Liver (tissue), 10 donors: ENCODE measurements at places on chromosomes 1 and 21.

- DNase-seq = no peak
These were observed 38.4 kb downstream of the ACBD3 start for GRCh38 chr1:226148121-226148648.

GRCh38 chr1:194658090-194658439, 1471.7 kb upstream of the B3GALT2 start:
- DNase-seq = no peak

- DNase-seq = no peak
These were observed 18.6 kb downstream of the LRRC38 start for GRCh38 chr1:13495186-13495585.

DNA sequence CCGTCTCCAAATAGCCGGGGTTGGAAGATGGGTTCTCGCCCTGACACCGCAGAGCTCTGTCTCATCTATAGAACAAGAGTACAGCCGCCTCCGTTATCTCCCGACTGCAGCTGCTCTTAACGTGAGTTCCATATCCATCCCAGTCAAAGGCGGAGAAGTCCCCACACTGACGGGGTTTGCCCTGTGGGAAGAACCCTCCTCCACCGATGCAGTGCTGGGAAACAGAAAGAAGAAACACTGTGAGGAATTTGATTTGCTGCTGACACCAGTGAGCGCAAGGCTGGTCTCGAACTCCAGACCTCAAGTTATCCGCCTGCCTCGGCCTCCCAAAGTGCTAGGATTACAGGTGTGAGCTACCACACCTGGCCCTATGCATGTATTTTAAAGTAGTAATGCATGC, 9.5 kb downstream of the ITLN2 start:
- DNase-seq = peak; percentile 80

DNA sequence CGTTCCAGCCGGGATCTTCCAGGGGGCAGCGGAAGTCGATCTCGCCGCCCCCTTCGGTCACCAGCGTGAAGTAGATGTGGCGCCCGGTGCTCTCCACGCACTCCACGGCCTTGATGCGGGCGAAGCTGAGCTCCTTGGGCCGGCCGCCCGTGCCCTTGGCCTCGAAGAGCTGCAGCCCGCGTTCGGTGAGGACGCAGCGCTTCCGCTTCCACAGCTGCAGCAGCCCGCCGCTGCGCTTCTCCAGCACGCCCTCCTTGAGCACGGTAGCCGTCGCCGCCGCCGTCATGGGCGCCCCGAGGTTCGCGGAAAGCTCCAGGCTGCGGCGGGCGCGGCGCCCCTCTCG, 516 bp downstream of the PHLDA3 start:
- no peak for DNase-seq

DNA sequence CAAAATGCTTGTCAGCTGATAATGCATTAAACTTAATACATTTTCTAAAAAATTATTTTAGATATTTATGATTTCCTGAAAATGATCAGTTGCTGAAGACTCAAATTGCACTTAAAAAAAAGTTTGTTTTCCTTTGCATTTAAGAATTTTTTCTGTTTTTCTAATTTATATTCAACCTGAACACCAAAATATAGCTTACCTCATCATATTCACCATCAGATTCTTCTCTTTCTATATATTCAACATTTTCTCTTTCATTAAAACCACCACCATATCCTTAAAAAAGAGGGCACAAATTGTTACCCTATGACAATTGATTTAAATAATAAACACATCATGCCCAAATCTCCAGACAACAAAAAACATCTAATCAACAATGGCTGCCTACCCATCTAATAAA, 8.6 kb downstream of the ZRANB2 start:
- no peak for DNase-seq

DNA sequence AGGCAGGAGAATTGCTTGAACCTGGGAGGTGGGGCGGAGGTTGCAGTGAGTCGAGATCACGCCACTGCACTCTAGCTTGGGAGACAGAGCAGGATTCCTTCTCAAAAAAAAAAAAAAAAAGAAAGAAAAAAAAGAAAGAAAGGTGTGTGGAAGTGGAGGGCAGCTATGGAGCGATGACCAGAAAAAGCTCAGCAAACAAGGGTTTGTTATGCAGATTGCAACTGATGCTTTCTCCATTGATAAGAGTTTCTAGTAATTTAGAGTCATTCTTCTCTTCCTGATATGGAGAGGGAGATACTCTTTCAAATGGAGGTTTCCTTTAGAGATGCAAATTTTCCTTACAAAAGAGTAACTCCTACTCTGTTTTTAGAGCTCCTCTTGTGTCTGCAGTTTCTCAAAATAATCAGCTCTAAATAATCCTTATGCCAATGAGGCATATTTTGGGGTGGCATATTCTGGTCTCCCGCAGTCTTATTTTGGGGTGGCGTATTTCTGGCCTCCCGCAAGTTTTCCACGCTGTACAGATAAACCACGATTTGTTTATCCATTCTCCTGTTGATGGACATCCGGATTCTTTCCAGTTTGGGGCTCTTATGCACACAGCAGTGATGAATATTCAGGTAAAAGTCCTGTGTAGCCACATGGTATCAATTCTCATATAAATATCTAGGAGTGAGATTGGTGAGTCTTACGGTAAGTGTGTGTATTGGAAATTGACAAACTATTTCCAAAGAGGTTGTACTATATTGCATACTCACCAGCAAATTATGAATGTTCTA, 30.7 kb upstream of the RCC2 start:
- no peak for DNase-seq

DNA sequence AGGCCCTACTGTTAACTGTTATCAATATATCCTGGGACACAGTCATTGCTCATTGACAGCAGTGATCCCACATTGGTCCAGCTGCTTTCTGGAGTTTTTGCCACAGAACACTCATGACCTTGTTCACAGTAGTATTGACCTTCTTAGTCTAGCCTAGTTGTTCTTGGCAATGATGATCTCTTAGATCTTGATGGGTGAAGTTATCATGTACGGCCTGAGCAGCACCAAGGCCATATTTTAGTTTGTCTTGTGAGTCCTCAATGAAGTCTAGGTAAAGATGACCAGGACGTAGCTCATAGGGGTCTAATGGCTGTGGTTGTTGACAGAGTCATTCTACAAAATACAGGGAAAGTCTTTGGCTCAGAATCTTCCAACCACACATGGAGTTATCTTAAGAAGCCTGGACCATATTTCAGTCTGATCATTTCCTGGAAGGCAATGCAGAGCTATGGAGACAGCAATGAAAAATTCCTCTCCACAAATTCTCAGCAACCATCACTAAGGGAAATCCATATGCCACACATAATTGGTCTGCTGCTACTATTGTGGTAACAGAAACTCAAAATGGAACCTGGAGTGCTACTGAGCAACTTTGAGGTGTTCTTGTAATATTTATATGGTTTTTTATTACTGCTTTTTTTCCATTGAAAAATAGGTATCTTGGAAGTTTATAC, 279.6 kb downstream of the GRIK1 start:
- no peak for DNase-seq

- DNase-seq = no peak
These were observed 51.3 kb downstream of the AKT3 start for GRCh38 chr1:243798726-243799125.

DNA sequence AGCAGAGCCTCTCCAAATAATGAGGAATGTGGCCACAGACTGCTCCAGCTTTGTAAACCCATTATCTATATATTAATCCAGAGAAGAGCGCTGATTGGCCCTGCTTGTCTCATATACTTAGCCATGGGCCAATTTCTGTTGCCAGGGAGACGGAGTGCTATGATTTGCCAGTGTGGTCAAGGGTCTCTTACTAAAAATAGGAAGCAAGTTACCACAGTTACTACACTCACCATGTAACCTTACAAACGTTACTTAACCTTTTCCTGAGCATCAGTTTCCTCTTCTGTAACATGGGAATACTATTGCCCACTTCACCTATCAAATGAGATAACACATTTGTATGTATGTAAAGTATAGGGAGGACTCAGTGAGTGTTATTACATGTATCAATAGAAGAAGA, 7.7 kb upstream of the S100A2 start:
- no peak for DNase-seq

GRCh38 chr21:26710155-26710554, 135.1 kb downstream of the ADAMTS1 start:
- DNase-seq = no peak

- DNase-seq = no peak
These were observed 69.7 kb downstream of the CC2D1B start for GRCh38 chr1:52296345-52296744.

DNA sequence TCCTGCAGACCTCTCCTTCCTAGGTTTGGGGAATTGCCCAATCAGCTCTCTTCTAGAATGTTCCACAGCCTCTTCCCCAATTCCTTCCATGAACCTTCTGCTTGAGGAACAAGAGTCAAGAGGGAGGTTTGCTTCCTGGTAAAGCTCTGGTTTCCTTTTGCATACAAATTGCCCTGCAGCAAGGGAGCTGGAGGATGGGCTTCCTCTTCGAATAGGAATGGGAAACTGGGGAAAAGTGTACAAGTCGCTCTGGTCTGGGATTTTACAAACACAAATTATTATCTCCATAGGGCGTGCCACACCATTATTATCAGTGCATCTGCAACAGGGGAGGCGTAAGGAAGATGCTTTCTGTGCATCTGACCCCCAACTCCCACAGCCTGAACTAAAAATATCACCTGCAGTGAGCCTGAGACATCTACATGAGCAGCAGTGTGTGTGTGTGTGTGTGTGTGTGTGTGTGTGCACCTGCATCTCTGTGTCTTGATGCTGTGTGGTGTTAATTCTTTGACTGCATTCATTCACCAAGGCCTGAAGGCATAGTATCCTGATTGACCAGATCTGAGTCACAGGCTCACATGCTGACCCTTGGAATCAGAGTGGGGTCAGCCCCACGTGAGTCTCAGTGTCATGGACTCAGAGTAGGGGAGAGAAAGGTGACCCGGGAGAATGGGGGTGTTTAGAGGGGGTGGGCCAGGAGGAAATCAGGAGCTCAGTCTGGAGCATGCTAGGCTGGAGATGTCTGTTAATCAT, 272.9 kb downstream of the KAZN start:
- DNase-seq = no peak

GRCh38 chr1:115829023-115829674, 11.8 kb downstream of the NHLH2 start:
- DNase-seq = no peak

GRCh38 chr1:31432592-31433395, 19.8 kb downstream of the SERINC2 start:
- DNase-seq = peak; percentile 32

GRCh38 chr1:156860113-156860627, 495 bp upstream of the NTRK1 start:
- no peak for DNase-seq

DNA sequence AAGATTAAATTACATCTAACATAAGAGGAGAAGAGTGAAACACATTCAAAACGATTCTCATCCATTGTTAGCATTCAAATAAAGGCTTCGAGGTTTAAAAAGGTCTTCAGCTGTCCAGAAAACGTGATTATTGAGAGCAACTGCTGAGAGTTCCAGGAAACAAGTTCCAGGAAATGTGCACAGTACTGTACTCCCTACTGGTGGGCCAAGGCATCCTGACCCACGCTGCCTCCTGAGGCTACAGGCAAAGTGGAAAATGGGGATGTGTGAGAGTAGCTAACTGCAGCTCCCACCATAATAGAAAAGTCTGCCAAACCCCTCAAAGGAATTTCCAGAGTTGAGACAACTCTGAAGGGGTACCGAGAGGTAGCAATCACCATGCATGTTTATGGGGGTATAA, 2.0 kb downstream of the VAV3 start:
- DNase-seq = no peak

- DNase-seq = no peak
These were observed 28.2 kb upstream of the TRAPPC10 start for GRCh38 chr21:43983860-43984420.

- DNase-seq = no peak
These were observed 44.8 kb upstream of the FBXO28 start for GRCh38 chr1:224069138-224069537.

DNA sequence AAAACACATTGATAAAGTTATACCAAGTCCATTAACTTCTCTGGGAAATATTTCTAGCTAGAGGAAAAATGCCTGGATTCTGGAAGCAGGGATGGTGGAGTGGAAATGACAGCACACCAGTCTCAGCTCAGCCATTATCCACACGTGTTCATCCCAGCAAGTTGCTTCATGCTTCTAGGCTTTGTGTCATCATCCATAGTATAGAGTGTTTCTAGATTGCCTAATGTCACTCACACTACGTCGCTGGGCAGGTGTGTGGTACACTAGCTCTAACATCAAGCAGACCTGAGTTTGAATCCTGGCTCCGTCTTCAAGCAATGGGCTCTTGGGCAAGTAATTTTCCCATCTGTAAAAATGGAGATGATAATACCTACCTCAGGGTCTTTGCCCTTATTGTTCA, 326.3 kb downstream of the PBX1 start:
- no peak for DNase-seq

- no peak for DNase-seq
These were observed 130.8 kb downstream of the LYPLAL1 start for GRCh38 chr1:219304227-219305226.

DNA sequence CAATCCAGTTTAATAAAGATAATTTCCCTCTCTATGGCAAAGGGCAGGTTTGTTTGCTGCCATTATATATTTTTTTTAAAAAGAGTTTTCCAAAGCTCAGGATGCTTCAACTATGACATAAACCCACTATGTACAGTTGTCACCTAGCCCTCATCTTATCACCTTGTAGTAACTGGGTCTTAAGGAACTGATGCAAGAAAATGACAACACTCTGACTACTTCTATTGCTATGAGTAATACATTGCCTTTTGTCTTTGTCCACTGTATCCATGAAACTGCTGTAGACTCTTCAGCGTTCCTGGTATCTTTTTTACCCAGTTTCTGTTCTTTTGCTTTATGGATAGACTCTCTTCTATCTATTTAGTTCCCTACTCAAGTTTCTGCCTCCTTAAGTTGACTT, 586.5 kb downstream of the NEGR1 start:
- no peak for DNase-seq

- DNase-seq = no peak
These were observed 450.8 kb downstream of the KIF26B start for GRCh38 chr1:245605480-245606156.

DNA sequence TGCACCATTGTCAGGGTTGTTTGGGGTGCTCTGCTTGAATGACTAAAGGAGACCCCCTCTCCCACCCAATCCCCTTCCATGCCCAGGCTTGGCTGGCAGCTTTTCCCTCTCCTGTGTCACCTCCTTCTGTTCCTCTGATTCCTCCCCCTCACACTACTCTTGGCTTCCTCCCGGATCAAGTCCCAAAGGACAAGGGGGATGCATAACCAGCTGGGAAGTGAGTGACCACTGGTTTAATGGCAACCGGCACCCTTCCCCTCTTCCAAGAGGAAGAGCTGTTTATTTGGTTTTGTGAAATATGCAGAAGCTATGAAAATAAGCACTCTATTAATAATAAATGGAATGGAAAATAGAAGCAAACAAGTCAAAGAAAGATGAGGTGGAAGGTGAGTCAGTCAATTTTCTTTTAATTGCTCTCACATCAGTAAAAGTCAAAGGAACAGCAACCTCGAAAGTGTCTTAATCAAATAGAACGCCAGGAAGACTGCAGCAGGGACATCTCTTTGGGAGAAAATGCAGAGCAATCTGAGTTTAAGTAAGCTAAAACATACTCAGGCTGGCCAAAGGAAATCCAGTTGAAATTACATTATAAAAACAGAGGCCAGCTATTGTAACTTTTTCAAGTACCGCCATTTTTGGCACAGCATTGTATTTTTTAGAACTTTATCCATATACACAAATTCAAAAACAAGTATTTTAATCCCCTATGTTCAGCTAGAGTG, 322.5 kb downstream of the SIPA1L2 start:
- DNase-seq = no peak

GRCh38 chr1:198701250-198701649, 62.4 kb downstream of the PTPRC start:
- no peak for DNase-seq

- DNase-seq = no peak
These were observed 996.7 kb upstream of the ADGRL4 start for GRCh38 chr1:80003250-80003649.

- no peak for DNase-seq
These were observed 56.8 kb downstream of the CSMD2 start for GRCh38 chr1:34108269-34108668.
